Thyroid gland (tissue), 4 donors: ENCODE measurements at places on chromosomes 3 and 15. TPM values are rescaled to one million over a fixed set of nuclear protein-coding genes. Genes with fewer than 3 reads are reported as not detected.

Gene FAM3D
- 0.67 TPM for total RNA-seq

Gene CYP8B1
- not detected for total RNA-seq

Gene MEIS2
- 28.4 TPM for total RNA-seq

Gene NANOGP8
- total RNA-seq = 3.2 TPM

Gene NRROS
- total RNA-seq = 1.5 TPM

Gene HYKK
- total RNA-seq = 7.0 TPM

Gene GPR160
- 9.3 TPM for total RNA-seq

Gene GCNT3
- 2.2 TPM for total RNA-seq

Gene GOLGA8J
- total RNA-seq = 4.7 TPM

Gene CAMK1
- total RNA-seq = 35.8 TPM

Gene SLC12A8
- total RNA-seq = 136 TPM

Gene KAT2B
- total RNA-seq = 57.2 TPM
